T1000 (cell line): ENCODE measurements at places on chromosomes 2 and 18.

GRCh38 chr18:37702841-37703240 is 137.2 kb upstream of the CELF4 start:
- no peak for DNase-seq

- DNase-seq: no peak
Measured at GRCh38 chr18:14026199-14026598, 106.0 kb downstream of the ZNF519 start.

DNA sequence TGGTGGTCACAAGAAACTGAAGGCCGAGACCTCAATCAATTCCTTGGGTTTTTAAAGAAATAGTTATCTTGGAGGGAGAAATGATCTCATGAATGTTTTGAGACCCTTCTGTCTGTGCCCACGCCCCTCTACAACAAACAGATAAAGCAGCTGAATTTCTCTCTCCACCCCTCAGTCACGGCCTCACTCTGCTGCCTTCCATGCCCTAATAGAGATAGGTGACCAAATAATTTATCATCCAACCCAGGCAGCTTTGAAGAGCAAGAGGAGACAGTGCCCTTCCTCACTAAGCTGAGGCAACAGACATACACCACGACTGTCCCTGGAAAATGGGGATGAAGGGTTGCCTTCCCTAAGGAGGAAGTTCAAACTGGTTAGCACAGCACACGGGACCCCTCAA is 71.2 kb downstream of the LBH start:
- DNase-seq: no peak

GRCh38 chr18:6205706-6206105 is 209.0 kb downstream of the L3MBTL4 start:
- DNase-seq: no peak

- DNase-seq: peak; percentile 51
Measured at GRCh38 chr2:64273524-64274398, 129.5 kb upstream of the PELI1 start.

DNA sequence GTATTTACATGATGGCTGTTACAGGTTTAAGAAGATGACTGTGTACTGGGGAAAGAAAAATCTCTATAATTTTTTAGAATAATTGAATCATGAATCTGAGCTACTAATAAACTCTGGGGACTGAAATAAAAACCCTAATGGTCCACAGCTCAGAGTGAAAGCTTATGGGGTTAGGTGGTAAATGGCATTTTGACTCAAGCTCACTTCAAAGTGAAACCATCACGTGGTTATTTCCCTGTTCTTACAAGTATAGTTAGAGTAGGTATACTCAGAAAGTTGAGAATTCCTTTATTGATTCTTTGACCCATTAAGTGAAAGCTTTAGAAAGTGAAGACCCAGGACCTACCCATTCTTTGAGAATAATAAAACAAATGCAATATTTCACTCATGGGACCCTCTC is 626.2 kb upstream of the SETBP1 start:
- DNase-seq: no peak

GRCh38 chr2:45261746-45262145 is 252.5 kb upstream of the SIX2 start:
- DNase-seq: no peak

DNA sequence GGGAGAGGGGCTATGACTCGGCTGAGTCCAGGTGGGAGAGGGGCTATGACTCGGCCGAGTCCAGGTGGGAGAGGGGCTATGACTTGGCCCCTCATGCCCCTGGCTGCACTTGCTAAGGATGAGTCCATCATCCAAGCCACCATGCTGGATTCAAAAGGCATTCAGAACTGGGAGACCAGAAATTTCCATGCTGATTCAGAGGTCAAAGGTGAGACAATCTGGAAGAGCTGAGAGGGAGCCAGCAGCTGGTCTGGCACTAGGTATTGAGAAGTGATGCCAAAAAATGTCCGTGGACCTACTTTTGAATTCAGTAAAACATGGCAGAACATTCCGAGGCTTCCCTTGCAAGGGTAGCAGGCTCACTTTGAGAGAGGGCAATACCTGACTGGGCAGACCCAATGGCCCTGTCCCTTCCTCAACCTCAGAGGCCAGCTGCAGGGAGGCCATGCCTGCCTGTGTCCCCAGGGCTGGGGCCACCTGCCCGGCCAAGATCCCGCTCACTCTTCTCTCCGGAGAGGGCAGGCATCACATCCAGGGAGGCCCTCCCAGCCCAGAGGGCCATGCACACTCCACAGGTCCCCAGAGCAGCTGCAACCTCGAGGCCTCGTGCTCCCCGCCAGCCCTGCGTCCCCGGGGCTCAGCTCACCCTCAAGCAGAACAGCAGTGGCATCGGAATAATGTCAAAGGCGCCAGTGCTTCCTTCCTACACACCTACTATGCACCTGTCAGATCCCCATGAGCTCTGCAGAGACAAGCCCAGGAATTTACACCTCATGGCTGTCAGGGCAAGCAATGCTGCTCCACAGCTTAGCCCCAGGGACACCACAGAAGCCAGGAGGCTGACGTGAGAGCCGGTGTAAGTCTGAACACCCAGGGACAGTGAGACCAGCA is 80.2 kb upstream of the GPC1 start:
- no peak for DNase-seq

GRCh38 chr2:138712212-138712979 is 67.8 kb downstream of the NXPH2 start:
- no peak for DNase-seq

DNA sequence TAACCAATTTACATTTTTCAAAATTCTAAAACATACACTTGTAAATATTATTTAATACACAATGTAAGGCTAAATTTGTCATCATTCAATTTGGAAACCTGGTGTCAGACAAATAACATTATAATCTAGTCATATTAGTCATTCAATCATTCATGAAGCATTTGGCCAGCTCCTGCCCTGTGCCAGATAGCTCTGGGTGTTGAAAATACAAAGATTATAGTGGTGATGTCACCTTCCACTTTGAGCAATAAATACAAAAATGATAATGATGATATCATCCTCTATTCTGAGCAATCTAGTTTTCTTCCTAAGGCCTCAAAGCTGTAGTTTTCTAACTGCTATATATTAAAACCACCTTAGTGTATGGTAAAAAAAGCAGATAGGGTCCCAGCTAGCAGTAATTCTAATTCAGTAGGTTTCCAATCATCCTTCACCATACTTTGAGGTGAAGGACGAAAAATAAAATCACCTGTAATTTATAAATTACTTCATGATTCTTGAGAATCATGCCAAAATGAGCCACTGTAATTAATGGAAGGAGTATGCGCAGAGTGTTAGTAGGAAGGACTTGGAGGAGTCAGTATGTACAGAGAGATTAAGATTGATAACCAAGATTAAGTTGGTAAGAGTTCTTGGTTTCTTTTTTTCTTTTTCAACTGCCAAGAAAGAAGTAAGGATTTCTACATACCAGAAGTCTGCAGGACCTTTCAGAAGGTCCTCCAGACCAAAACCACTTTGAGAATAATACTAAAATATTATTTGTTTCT is 23.2 kb downstream of the MEMO1 start:
- no peak for DNase-seq

- DNase-seq: no peak
Measured at GRCh38 chr2:221569871-221570270, 2.2 kb downstream of the EPHA4 start.

- no peak for DNase-seq
Measured at GRCh38 chr2:224846686-224847085, 130.5 kb upstream of the CCDC195 start.

DNA sequence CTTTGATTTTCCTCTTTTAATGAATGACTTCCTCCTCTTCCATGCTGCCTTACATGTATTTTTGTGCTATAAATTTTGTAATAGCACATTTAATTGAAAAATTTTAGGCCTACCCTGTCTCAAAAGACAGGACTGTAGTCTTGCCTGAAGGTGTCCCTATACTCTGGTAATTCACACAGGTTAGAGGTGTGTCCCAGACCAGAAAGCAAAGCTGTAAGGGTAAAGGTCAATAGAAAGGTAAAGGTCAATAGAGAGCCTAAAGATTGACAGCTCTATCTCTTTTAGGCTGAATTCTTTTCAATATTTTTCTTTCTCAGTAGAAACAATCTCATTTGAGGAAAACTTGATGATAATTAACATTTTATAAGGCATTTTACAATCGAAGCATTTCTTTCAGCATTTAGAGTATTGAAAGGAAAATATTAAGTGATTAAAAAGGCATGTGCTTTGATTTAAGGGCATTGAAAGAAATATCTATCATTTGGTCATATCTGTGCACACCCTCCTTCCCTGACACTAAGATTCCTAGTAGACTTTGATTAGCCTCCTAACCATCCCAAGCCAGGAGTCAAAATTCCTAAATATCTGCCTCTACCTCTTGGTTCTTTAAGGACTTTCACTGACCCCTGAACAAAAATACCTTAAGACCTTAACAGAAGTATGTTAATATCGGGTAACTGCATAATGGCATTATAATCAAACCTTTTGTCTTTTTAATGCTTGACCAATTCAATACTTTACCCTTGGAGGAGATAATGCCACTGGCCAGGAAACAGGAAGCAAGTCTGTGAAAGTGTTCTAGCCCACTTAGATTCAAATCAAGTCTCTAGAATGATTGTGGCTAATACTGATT is 161.8 kb upstream of the DTNA start:
- no peak for DNase-seq

- no peak for DNase-seq
Measured at GRCh38 chr18:57148263-57148662, 1.4 kb downstream of the BOD1L2 start.

GRCh38 chr18:9015689-9016088 is 86.8 kb upstream of the NDUFV2 start:
- no peak for DNase-seq

GRCh38 chr2:68931799-68932198 is 20.9 kb downstream of the GKN2 start:
- no peak for DNase-seq

- no peak for DNase-seq
Measured at GRCh38 chr2:51723691-51724090, 691.8 kb upstream of the NRXN1 start.

GRCh38 chr18:46356278-46357033 is 252.3 kb downstream of the HAUS1 start:
- no peak for DNase-seq

DNA sequence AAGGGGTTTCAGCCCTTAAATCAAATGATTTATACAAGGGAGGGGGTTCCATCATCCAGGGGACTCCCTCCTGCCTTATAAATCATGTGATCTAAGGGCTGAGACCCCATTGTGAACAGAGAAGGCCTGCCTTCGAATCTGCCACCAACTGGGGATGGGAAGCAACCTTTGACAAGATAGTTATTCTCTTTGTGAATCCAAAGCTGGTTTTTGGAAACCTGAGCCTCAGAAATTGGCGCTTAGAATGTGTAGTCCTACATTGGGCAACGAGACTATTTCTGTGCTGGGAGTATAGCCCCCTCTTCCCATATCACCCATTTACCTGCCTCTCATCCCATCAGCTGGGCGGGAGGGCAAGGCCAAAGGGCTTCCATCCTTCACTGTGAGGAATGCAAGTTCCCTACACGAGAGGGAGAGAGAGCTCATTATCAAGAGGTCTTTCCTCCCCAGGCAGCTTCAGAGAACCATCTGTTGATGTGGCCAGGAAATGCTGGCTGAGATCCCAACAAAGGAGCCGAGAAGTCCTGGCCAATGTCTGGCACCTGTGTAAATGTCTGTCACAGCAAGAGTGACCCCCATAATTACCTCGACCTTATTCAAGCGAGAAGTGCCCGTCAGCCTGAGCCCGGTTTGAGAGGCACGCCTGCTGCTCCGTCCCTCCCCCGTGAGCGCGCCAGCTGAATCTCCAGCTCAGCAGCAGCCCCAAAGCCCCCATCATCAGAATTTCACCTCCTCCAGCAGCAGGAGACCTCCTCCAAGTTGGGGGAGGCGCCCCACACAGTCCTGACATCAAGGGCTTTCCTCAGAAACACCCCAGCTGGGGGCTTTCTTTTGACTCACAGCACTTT is 48.4 kb upstream of the APCDD1 start:
- DNase-seq: no peak

DNA sequence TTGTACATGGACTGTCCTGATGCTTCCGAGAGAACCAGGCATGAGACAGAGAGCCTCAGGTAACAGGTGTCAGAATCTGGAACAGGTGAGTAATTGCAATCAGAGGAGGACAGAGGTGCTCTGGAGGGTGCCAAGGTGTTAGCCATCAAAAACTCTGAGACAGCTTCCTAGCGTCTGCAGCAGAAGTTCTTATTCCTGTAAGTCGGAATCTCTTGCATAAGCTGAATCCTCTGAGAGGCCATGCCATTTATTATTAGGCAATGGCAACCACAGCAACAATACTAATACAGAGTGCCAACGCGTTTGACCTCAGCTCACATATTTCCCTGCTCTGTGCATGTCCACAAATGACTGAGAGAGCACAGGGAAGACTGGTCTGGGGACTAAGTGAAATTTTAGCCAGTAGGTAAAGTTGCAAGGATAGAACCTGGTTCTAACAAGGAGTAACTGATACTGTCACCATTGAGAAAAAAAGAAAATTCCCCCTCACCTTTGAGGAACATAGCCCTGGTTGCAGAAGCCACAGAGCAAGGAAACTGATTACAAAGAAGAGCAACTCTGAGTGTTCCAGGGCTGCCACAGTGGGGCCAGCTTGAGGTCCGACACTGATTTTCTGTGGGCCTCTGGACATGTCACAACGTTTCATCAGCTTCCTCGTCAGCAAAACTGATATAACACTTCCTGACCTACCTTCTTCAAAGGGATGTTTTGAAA is 55.1 kb upstream of the ACSL3 start:
- no peak for DNase-seq

DNA sequence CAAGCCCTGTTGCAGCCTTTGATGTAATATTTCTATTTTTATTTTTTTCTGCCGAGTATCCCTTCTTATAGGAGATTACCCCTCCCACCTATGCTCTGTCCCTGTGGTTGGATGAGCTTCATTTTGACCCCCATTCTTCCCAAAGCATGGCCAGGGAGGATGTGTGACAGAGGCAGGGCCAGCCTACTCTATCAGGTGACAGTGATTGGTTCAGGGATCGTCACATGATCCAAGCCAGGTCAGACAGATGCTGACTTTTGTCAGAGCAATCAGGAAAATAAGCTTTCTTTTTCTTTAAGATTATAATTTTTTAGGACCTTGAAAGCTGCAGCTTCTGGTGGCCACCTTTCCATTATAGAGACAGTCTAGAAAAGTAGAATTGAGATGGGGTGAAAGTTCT is 314.3 kb downstream of the NUP35 start:
- no peak for DNase-seq

- no peak for DNase-seq
Measured at GRCh38 chr2:224208007-224208406, 168.9 kb upstream of the SERPINE2 start.

DNA sequence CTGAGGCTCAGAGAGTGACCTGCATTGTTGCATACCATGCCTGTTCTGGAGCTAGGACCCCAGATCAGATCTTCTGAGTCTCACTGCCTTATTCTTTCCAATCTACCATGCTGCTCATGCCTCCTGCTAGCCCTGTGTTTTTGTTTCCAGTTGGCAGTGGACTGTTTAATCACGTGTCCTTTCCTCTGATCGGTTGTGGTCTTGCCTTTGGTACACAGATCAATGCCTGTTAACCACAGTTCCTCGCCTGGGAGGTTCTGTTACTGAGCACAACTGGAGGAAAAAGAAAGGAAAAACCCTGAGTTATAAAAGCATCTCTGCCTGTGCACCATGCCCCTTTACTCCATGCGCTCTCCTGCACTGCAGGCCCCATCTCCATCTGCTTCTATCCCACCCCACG is 329.1 kb downstream of the SETBP1 start:
- no peak for DNase-seq

- no peak for DNase-seq
Measured at GRCh38 chr18:68935686-68936085, 137.8 kb downstream of the CCDC102B start.

GRCh38 chr18:58796220-58796619 is 68.5 kb upstream of the ZNF532 start:
- no peak for DNase-seq
